ENCODE measurements at places on chromosomes 5 and 9.

DNA sequence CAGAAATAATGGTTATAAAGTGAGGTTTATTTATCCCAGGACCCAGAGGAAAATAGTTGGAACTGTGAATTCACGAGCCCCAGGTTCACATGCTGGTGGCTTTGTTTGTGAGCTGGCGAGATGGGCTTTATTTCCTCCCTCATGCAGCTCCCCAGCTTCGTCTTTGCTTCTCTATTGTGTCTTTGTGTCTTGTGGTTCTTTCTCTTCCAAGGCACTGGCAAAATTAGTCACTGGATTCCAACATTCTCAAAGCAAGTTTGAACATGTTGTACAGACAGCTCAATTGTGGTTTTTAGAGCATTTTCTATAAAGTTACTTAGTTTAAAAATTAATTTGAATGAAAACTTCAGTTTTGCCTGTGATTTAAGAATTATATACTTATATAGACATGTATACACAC is 7.2 kb downstream of the NDUFS6 start:
- no peak for DNase-seq

- no peak for DNase-seq
Observed at GRCh38 chr9:125878164-125878631, 131.0 kb downstream of the PBX3 start.

DNA sequence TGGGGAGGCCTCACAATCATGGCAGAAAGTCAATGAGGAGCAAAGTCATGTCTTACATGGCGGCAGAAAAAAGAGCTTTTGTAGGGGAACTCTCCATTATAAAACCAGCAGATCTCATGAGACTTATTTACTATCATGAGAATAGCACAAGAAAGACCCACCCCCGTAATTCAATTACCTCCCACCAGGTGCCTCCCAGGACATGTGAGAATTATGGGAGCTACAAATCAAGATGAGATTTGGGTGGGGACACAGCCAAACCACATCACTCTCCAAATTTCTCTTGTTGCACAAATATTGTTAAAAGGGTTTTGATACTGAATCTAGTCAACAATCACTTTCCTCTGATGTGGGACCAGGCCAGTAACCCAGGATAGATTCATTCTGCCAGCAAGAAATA is 1176.1 kb downstream of the CDH9 start:
- no peak for DNase-seq

DNA sequence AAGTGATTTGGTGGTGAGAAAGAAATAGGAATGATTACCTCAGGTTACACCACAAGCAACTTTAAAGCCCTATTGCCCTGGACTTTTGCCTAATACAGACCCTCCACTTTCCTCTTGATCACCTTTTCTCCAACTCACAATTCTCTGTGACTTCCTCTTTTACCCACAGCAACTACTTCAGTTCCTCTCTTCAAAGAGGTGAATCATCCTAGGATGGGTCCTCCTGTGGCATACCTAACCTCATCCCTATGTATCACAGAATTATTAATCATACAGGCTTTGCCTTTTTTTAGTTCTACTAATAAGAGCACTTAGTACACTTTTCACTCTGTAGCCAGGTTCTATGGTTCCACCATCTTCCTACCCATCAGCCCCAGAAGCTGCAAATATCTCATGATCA is 19.6 kb upstream of the INSL6 start:
- DNase-seq, result no peak

GRCh38 chr9:4615251-4615650 is 46.8 kb upstream of the PLPP6 start:
- no peak for DNase-seq

DNA sequence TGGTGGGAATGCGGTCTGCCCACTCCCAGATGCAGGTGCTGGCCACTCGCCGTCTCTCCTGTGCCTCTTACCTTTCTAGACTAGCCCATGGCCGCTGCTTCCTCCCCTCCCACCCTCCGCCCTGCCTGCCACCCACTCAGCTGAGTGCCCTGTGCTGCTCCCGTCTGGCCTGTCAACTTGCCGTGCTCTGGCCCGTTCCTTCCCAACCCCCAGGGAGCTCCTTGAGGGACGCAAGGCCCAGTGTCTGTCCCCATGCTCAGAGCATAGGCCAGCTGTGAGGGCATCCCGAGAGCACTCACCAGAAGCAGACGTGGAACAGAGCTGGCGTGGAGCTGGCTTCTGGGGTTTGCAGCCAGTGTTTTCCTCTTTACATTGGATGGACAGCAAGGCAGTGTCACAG is 20.2 kb downstream of the HNRNPH1 start:
- no peak for DNase-seq

DNA sequence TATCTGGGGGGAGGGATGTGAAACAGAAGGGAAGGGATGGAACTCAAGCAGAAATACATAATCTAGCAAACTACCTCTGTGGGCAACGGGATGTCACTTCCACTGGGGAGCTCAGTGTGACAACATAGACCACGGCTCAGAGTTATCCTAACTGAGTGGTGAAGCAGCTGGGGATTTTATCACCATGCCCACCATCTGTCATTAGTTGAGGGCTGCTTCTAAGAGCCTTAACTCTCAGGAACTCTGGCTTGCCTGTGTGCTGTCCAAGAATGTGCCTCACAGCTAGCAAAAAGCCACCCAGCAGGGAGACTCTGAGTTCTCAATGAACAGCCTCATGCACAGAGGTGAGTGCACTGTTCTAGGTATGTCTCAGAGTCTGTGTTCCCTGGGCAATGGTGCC is 90.6 kb upstream of the CXCL14 start:
- no peak for DNase-seq

- no peak for DNase-seq
Observed at GRCh38 chr5:52693280-52693679, 94.4 kb upstream of the ITGA1 start.

- no peak for DNase-seq
Observed at GRCh38 chr5:142197098-142197497, 88.5 kb downstream of the NDFIP1 start.

DNA sequence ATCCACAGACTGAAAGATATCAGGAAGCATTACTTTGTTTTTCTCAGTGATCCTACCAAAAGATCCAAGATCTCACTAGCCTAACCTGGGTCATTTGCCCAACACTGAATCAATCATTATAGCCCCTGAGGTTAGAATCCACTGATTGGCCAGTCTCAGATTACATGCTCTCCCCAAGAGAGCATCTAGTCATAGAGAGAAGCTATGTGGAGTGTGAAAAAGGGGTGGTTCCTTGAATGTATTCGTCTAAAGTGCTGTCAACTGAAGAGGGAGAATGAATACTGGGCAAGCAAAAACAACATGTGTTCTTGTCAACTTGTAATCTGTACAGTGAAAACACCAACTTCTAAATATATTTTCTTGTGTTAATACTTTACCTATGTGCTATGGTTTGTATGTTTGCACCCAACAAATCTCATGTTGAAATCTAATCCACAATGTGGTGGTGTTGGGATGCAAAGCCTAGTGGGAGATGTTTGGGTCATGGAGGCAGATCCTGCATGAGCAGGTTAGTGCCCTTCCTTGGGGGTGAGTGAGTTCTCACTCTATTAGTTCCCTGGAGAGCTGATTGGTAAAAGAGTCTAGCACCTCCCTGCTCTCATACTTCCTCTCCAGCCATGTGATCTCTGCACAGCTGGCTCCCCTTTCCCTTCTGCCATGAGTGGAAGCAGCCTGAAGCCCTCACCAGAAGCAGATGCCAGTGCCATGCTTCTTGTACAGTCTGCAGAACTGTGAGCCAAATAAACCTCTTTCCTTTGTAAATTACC is 60.3 kb upstream of the PJA2 start:
- DNase-seq, result no peak

DNA sequence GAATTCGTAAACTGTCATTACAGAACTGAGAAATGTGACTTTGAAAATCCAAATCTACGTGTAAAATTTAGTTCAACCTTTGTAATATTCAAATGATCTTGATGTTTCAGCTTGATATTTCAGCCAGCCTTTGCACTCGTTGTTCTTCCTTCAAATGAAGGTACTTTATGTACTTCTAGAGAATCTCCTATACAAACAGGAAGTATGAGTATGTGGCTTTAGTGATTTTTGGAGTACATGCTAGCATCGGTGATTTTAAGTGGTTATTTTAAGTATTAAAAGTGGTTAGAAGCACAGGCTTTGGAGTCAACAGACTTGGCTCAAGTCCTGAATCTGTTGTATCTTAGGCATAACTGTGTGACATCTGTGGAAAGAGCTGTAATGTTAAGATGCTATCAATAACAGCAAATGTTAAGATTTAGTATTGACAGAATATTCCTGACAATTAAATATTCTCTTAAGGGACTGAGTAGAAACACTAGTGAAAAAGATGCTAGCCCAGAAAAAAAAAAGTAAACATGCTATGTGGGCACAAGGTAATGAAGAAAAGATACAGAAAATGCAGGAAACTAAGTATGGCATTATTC is 398.0 kb downstream of the ADGRV1 start:
- no peak for DNase-seq

DNA sequence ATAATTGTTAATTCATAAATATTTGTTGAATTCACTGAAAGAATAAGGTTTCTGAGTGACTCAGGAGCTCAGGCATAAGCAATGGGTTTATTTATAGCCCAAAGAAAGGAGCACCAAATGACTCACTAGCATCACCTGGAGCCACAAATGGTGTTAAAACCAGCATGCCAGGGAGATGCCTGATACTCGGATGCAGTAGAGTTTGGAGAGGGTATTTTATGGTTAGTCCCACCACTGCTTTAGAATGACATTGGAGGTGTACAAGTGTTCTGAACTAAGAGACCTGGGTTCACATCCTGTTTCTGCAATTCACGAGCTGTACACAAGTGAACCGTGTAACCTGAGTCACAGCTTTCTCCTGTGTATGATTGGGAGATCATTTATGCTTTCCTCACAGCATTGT is 25.2 kb downstream of the CCL28 start:
- no peak for DNase-seq

- no peak for DNase-seq
Observed at GRCh38 chr9:111980398-111980797, 83.8 kb downstream of the UGCG start.

DNA sequence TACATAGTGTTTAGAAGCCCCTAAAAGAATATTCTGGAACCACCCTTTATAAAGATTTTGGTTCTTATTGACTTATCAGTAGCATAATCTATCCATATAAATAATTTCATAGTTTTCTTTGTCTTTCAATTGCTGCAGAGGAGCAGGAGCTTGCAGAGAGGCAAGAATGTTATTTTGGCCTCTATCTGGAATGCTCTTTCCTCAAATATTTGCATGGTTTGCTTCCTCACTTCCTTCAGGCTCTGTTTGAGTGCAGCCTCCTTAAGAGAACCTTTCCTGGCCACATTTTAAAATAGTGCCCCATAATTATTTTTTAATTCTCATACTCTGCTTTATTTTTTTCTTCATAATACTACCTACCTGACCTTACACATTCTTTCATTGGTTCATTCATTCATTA is 1.5 kb downstream of the C5 start:
- DNase-seq, result no peak

DNA sequence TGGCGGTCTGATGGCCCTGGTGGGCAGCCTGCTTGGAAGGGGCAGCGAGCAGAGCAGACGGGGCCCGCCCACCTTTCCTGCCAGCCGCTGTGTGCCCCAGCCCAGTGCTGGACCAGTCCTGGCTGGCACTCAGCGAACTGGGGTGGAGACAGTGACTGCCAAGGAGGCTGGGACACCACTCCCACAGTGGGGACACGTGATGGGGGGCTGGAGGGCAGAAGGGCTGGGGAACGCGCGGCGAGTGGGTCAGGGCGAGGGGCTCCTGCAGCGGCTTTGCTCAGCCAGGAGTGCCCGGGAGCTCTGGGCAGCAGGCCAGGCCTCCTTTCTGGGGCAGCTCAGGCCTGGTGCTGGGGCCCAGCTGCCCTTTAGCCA is 19.5 kb downstream of the NCS1 start:
- DNase-seq, result no peak

- no peak for DNase-seq
Observed at GRCh38 chr5:56737951-56738606, 77.3 kb upstream of the MAP3K1 start.

DNA sequence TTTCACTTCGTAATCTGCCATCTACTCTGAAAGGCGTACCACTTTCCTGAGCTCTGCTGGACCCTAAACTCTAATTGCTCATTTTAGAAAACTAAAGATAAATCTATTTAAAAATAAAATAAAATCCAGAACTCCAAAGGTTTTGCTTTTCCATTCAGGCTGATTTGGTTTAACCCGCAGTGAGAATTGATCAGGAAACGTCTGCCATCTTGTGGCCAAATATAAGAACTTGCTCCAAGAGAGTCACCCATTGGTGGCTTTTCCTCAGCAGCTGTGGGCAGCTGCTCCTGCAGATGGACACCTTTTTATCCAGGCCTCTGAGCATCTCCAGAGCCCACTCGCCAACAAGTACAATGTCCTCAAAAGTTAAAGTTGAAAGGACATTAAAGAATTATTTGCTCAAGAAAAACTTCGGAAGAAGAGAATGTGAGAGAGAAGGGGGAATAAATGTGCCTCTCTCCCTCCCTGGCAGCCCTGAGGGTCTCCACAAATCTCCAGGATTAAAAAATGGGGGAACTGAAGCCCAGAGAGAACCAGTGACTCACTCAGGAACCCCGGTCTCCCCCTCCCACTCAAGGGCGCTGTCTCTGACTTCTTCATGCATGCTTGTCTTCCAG is 4.1 kb downstream of the SAXO1 start:
- peak; percentile 72 for DNase-seq

- DNase-seq, result no peak
Observed at GRCh38 chr5:140284013-140284412, 18.9 kb downstream of the PFDN1 start.

- DNase-seq, result no peak
Observed at GRCh38 chr9:93012963-93013855, 45.3 kb upstream of the SUSD3 start.

DNA sequence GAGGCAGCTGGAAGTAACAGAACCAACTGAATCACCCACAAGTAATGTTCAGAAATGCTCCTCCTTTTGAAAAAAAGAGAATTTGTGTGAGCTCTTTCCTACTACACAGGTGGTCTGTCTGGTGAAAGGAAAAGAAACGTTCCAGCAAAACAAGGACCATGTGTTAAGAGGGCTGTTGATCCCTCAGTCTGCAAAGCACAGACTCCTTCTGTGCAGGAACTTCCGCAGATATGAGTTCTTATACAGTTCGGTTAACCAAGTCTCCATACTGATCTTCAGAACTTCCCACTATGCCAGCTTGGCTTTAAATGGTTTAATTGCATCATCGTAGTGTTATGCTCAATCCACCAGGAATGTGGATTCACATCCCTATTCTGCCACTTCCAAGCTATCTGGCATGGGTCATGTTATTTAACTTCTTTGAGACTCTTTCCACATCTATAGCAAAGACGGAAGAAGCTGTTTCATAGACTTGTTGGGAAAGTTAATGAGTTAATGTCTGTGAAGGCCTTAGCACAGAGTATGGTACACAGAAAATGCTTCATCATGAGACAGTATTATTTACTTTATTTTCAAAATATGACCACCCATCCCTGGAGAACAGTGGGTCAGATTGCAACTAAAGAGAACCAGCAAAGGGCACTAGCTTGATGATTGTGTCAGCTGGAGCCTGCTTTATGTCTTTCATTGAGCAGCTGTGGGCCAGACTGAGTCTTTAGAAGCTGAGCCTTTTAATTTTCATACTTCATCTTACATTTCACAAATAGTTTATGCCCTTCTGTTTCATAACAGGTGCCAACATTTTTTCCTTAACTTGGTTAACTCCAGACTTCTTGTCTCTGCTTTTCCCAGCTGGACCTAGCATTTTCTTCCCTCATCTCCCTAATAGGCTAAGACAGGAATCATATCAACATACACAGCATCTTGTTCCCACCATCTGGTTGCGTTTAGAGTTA is 89.9 kb downstream of the MAMDC2 start:
- DNase-seq, result no peak

- no peak for DNase-seq
Observed at GRCh38 chr9:91075279-91075678, 273.7 kb downstream of the SYK start.
